NCI-H1930 (cell line): ENCODE measurements at places on chromosomes 11 and 22.

DNA sequence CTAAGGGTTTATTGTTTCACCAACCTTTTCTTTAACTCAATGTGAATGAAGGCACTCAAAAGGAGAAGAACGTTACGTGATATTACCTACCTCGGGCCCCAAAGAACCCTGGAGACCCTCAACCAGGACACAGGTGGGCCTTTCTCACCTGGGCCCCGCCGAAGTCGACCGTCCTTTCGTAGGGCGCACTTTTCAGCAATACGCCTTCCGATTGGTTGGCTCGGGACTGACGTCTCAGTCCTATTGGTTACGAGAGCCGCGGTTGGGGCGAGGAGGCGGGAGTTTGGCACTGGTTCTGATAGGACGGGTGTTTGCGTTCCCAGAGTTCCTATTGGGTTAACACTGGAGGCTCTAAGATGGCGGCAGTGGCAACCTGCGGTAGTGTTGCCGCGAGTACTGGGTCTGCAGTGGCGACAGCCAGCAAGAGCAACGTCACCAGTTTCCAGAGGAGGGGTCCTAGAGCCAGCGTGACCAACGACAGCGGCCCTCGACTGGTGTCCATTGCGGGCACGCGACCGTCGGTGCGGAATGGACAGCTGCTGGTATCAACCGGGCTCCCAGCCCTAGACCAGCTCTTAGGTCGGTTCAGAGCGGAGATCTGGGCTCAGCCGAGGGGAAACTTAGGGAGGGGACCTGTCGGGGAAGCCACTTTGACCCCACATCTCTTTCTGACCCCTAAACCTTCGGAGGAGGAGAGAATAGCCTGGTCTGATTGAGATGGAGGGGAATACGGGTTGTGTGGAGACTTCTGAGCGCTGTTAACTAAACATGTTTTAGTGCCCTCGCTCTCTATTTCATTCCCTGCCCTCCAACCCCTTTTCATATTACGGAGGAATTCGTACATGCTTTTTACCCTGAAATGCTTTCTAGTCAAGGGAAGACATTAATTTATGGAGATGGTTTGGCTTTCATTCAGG, at the start of the genes ELP4 and IMMP1L:
ELP4 (plus strand) TSS at position 339 of the 917 bp plus-strand sequence; CDS start at position 357, 18 bp downstream.
IMMP1L (minus strand) TSS at position 194 of the 917 bp plus-strand sequence. CDS start 46,346 bp downstream, outside the sequence.
- peak; percentile 96 for DNase-seq

DNA sequence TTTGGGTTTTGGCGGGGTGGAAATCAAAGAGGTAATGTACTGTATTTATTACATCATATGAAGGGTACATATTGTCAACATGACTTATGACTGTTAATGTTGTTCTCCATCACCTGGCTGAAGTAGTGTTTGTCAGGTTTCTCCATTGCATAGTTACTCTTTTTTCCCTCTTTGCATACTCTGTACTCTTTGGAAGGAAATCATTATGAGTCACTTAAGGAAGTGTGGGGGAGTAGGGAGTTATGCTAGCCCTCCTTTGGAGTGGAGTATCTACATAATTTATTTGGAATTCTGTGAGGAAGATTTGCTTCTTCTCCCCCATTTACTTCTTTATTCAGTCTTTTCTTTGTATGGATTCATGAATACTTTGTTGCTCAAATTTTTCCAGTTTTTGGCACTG, 3.6 kb upstream of the PGR start:
- DNase-seq, result no peak

DNA sequence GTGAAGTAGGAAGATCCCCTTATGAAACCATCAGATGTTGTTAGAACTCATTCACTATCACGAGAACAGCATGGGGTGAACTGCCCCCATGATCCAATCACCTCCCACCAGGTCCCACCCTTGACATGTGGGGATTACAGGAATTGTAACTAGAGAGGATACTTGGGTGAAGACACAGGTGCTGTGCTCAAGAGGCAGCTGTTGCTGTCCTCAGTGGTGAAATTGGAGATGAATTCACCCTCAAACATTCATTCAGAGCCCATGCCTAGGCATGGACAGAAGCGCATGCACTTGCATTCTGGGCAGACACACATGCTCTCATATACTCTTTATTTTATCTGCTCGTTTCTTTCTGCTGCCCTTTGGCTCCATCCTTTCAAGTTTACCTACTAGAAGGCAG, 385.0 kb downstream of the INSC start:
- no peak for DNase-seq

DNA sequence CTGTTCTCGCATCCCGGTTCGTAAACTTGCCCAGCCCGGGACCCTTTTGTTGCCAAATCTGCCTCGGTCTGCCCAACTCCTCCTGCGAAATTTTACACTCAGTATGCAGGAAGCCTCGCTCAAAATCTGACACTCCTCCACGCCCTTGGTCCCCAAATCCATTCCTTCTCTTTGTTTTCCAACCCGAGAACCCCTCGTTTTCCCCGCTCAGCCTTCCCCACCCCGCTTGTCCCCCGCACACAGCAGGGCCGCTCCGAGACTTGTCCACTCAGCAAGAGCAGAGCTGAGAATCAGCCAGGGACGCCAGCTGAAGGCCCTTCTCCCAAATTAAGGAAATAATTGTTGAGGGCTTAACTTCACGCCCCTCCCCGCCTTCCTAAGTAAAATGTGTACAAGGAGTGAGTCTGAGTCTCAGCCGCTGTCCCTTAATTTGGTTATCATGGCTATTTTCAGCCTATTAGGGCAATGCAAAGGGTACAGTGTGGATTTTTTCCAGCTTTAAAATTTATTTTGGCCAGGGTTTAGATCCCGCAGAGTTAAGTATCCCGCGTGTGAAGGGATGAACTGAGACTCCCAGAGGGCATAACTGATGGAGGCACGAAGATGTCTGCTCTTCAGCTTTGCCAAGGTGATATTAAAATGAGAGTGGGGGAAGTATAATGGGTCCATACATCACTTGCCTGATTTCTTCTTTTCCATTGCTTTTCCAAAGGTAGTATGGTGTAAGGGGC, 581 bp upstream of the FBXO3 start:
- no peak for DNase-seq

- DNase-seq, result no peak
Measured at GRCh38 chr11:132037956-132038355, 667.5 kb downstream of the NTM start.
